Dermis microvascular lymphatic vessel endothelial cell (primary cell): ENCODE measurements at places on chromosomes 2 and 18. TPM values are rescaled to one million over a fixed set of nuclear protein-coding genes. Genes with fewer than 3 reads are reported as not detected.

The OTOF gene
- 20.7 and 20.8 TPM in 2 replicates for total RNA-seq

The KATNAL2 gene
- total RNA-seq, result 0.25 and 0.64 TPM in 2 replicates

The SLC16A14 gene
- total RNA-seq, result under 0.01 and 0.25 TPM in 2 replicates

The LRP2 gene
- under 0.01 TPM in 1 of 2 replicates, not detected in the other for total RNA-seq

The EEF1B2 gene
- 384 and 497 TPM in 2 replicates for total RNA-seq

The SLC35G4 gene
- not detected in 2 replicates for total RNA-seq

The OSBPL6 gene
- 3.9 and 8.7 TPM in 2 replicates for total RNA-seq

The PLCD4 gene
- 0.76 and 1.4 TPM in 2 replicates for total RNA-seq

The RGPD3 gene
- 0.13 and 0.25 TPM in 2 replicates for total RNA-seq

The SPP2 gene
- not detected in 2 replicates for total RNA-seq

The ABCG8 gene
- total RNA-seq, result not detected in 2 replicates

The SPIRE1 gene
- 15.7 and 16.6 TPM in 2 replicates for total RNA-seq
